ENCODE measurements at places on chromosomes 1 and 21.

- DNase-seq: no peak
Measured at GRCh38 chr1:221683681-221684080, 58.2 kb downstream of the DUSP10 start.

GRCh38 chr21:41593760-41594138 lies 85.8 kb upstream of the TMPRSS2 start:
- no peak for DNase-seq

DNA sequence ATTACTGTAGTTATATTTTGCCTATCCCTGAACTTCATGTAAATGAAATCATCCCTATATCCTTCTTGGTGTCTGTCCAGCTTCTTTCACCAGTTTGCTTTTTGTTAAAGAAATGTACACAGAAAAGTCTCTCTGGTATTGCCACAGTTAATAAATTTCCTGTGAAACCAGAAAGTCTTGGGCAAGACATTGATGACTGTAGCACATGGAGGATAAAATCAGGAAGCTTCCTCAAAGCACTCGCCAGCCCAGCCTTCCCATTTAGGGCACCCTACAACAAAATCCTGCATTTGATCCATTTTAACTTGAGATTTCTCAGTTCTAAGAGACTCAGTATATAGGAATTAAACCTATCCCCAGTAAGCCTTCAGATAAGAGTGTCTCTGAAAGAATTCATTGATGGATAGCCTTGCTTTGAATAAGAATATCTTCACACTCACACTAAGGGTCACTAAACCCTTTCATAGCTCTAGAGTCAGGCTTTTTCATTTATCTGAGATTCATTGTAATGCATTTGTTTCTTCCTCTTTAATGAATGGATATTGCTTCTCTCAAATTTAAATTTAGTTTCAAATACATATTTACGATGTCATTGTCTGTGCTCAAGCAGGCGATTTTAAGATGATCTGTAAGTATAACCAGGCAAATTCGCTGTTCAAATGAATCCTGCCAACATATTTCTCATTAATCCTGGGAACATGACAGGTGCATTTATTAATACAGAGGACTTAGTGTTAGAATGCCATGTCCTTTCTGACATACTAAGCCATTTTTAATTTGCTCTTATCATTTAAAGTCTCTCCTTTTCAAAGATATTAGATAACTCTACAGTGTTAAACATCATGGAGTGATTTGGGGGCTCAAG lies 153.1 kb downstream of the GRIK1 start:
- DNase-seq: no peak

- DNase-seq: no peak
Measured at GRCh38 chr1:170537798-170538503, 6.0 kb downstream of the GORAB start.

- no peak for DNase-seq
Measured at GRCh38 chr1:17120962-17121837, 1.9 kb upstream of the PADI2 start.

DNA sequence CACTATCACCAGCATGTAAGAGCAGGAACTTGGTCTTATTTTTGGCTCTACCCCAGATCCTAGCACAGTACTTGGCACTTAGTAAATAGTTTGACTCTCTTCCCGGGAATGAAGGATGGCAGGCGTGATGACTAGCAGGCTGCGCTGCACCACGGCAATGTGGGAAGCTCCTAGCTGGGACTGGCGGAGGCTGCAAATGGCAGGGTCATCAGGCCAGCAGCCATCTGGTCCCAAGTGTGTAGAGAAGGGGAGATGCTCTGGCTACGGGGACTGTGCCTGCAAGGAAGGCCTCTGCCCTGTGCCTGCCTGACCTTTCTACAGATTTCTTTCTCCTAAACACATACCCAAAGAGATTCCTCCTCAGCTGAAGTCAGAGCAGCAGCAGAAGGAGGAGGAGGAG lies 95.0 kb downstream of the KCND3 start:
- no peak for DNase-seq

DNA sequence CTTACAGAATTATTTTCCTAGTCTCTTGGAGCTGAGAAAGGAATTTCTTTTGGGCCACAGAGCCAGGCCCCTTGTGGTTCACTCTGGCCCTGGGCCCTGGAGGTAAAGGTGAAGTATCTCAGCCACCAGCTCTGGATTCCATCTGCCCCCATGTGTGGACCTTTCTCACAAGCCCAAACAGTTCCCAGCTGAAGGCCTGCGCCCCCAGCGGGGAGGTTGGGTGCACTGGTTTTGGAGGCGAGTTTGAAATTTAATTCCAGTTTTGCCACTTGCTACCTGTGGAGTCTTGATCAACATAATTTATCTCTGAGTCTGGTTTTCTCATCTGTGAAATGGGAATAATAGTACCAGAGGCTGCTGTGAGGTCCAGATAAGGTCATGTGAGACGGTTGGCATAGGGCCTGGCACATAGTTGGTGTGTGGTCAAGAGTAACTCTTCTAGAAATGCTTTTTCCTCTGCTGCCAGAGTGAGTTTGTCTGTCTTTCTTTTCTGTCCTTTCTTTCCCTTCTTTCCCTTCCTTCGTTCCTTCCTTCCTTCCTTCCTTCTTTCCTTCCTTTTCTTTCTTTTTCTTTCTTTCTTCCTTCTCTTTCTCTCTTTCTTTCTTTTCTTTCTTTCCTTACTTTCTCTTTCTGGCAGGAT lies 6.1 kb downstream of the AGTRAP start:
- no peak for DNase-seq

- no peak for DNase-seq
Measured at GRCh38 chr1:203274603-203275381, 30.5 kb upstream of the BTG2 start.

GRCh38 chr1:202954057-202954745 lies 3.9 kb downstream of the ADIPOR1 start:
- DNase-seq: no peak

DNA sequence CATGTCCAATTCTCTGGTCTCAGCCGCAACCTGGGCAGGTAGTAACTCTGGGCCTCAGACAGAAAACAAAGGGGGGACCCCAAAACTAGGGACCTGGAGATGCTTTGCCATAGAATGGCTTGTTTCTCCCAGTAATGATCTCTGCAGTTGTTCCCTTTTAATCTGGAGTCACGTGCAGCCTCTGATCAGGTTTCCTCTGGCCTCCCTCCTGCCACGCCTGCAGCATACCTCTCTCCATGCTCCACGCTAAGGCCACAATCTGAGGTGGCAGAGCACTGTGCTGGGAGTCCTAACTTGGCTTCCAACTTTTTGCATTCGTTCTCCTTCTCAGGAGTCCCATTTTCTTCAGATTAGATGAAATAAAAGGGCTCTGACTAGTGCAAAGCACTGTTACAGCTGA lies 1.9 kb downstream of the PABPC4 start:
- no peak for DNase-seq

DNA sequence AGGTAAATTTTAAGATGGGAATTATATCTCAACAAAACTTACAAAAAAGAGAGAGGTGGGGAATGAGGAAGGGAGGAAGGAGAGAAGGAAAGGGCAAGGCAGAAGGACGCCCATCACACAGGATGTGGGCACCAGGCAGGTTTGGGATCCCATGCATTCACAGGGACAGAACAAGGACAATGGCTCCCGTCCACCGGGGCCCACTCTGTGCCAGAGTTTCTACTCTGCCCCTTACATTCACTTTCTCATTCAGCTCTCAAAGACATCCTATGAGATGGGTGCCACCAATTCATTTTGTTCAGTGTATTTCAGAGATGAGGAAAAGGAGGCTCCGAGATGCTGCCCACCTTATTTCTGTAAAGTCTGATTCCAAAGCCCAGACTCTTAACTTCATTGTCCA lies 7.4 kb downstream of the CLEC20A start:
- DNase-seq: no peak

DNA sequence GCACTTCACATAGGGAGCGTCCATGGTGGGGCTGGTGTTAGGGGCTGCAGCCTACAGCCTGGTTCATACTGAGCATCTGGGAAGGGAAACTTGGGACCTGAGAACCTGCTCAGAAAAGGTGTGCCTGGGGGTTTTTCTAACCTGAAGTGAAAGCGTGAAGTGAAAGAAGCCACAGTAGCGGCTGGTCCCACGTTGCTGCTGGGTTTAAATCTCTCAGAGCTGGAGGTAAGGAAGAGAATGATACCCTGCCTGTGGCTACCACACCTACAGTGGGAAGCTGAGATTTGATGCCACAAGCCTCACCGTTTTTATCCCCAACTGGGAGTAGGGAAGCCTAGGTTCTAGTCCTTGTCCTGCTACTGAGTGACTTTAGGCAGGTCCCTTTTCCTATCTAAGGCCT lies 21.0 kb upstream of the FUCA1 start:
- DNase-seq: no peak

GRCh38 chr1:76068542-76068941 lies 6.0 kb upstream of the ST6GALNAC3 start:
- DNase-seq: no peak

- DNase-seq: no peak
Measured at GRCh38 chr21:17768840-17769446, 50.2 kb downstream of the C21orf91 start.

GRCh38 chr1:94413311-94413710 lies 4.9 kb upstream of the ABCD3 start:
- DNase-seq: no peak

- DNase-seq: no peak
Measured at GRCh38 chr21:36964827-36965719, 1.4 kb downstream of the HLCS start.

GRCh38 chr1:194062526-194062925 lies 876.1 kb upstream of the B3GALT2 start:
- DNase-seq: no peak

Measured in CD4-positive, alpha-beta T cell treated with Interleukin-4 for 4 hours (primary cell).